ENCODE measurements at places on chromosomes 11 and 22.

DNA sequence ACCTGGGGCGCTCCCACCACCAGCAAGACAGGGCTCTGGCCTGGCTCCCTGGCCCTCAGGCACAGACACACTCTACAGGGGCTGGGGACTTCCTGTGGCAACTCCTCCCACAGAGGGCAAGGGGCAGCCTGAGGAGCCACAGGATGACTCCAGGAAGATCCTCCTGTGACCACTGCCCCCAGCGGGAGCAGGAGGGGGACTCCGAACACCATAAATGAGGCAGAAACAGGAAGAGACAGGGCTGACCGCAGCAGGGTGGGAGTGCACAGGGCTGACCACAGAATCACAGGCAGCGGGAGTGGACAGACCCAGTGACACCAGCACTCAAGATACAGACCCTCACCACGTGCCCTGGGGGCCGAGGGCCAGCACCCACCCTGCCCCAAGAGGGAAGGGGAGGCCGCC, 10.8 kb downstream of the ARAP1 start:
- no peak for ATAC-seq

DNA sequence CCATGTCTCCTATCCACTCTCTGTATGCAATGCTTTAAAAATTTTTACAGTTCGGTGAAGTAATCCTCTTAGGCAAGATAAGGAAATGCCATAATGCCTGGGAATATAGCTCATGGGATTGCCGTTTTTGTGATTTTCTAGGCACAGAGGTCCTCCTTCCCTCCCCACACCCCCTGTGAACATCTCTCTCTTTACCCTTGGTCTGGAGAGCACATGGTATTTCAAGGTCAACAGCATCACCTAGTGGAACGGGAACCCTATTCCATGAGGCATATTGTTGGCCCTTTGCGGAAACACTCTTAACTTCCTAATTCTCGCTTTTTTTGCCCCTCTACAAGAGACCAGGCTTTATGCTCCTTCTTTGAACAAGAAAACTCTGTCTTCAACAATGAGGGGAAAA, 8.8 kb downstream of the NXPE4 start:
- ATAC-seq = no peak

- ATAC-seq = no peak
Observed at GRCh38 chr11:99841885-99842284, 821.1 kb downstream of the CNTN5 start.

DNA sequence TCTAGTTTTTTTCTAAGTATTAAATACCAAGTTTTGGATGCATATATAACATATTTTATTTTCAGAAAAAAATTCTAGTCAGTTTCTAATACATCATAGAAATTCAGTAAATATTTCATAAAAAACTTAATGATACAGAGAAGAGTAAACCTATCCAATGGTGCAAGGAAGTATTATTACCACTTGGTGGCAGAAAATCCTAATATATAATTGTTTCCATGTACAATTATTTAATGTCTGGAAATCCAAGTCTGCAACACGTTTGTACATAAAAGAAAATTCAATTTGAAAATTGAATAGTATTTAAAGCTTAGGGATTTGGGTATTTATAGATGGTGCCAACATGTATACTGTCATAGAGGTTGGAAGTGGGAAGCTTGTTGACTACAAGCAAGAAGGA, 127.0 kb downstream of the TRPC6 start:
- ATAC-seq = no peak

DNA sequence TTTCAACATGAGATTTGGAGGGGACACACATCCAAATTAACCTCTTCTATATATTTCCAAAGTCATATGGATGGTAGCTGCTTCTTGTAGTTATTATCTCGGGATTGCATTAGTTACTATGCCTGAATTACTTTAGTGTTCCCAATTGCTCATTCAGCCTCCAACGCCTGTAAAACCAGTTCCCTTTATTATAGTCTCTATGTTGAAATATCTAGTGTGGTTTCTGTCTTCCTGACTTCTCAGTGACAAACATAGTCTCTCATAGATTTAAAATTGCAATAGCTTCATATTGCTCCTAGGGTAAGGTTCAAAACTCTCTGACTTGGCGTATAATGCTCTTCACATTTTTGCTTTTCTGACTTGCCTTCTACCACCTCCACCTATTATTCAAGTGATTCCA, 366.4 kb downstream of the CASP12 start:
- ATAC-seq = no peak

GRCh38 chr11:106493751-106494150, 416.3 kb downstream of the AASDHPPT start:
- ATAC-seq = peak; percentile 41

DNA sequence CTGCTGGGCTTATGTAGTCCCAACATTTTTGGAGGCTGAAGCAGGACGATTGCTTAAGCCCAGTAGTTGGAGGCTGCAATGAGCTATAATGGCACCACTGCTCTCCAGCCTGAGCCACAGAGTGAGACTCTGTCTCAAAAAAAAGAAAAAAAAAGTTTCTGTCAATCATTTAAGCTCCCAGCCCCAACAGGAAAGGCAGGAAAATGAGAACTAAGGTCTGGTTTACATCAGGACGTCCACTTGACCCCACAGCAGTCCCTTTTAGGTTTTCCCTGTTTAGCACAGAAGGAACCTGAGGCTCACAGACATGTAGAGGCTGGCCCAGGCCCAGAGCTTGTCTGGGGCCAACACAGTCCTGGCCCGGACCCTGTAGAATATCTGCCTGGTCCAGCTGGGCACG, 9.2 kb upstream of the TTLL1 start:
- no peak for ATAC-seq

DNA sequence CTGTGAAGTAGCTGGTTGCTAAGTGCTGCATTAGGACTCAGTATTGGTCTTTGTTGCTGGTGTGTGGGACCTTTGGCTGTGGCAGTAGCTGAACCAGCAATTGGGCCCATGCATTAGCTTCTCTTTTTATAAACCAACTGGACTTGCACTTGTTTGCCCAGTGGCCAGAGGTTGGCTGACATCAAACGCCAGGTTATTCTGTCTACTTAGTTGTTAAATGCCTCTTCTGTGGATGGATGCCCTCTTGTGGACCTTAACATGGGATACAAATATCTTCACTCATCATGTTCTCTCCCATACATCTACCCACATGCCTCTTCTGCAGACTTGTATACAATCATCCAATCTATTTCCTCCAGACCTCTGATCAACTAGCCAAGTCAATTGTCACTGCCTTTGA, 26.4 kb upstream of the ARHGAP20 start:
- no peak for ATAC-seq

GRCh38 chr11:133982876-133983275, 26.1 kb upstream of the IGSF9B start:
- ATAC-seq = no peak

DNA sequence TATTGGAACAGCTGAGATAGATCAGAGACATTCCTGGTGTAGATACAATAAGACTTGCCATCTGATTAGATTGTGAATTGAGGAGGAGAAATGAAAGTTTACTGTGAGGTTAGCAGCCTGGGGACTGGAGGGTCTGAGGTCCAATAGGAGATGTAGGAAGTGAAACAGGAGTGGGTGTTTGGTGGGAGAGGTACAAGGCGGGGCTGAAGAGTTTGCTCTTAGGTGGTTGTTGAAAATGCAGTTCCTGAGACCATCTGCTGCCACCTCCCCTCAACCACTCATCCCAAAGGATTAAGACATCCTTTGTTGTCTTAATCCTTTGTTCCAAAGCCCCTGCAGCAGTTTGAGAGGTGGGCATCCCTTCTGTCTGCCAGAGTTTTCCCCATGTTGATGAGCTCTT, 14.8 kb downstream of the PIWIL4 start:
- ATAC-seq = no peak
